AG04450 (cell line): ENCODE measurements at places on chromosomes 1 and 21. TPM values are rescaled to one million over a fixed set of nuclear protein-coding genes. Genes with fewer than 3 reads are reported as not detected.

Gene PCSK9
- 0.06 and 0.17 TPM in 2 replicates for polyA plus RNA-seq

Gene OR2T10
- polyA plus RNA-seq = not detected in 2 replicates

Gene PBX1
- polyA plus RNA-seq = 46.6 and 49.9 TPM in 2 replicates

Gene LDLRAD1
- not detected in 2 replicates for polyA plus RNA-seq

Gene TDRD10
- not detected in 2 replicates for polyA plus RNA-seq

Gene GPATCH4
- 23.1 and 27.6 TPM in 2 replicates for polyA plus RNA-seq

Gene TMPRSS15
- not detected in 2 replicates for polyA plus RNA-seq

Gene KRTAP13-2
- not detected in 2 replicates for polyA plus RNA-seq

Gene FMO2
- polyA plus RNA-seq = 2.0 and 2.6 TPM in 2 replicates

Gene KIAA0319L
- 53.2 and 69.5 TPM in 2 replicates for polyA plus RNA-seq

Gene GBP6
- not detected in 2 replicates for polyA plus RNA-seq

Gene GJB3
- polyA plus RNA-seq = not detected in 2 replicates

Gene TRAPPC10
- polyA plus RNA-seq = 26.0 and 26.8 TPM in 2 replicates

Gene AVPR1B
- polyA plus RNA-seq = not detected in 2 replicates

Gene CAMSAP2
- 18.0 and 24.2 TPM in 2 replicates for polyA plus RNA-seq

Gene SPRR2E
- polyA plus RNA-seq = not detected in 2 replicates

Gene SPRR4
- polyA plus RNA-seq = not detected in 2 replicates

Gene IQGAP3
- 6.2 and 6.3 TPM in 2 replicates for polyA plus RNA-seq

Gene ALX3
- polyA plus RNA-seq = not detected in 2 replicates

Gene KANK4
- polyA plus RNA-seq = not detected in 2 replicates
